Kidney tubule cell (primary cell): ENCODE measurements at places on chromosomes 3 and 15.

- peak; percentile 82 for DNase-seq
These were observed 38.7 kb downstream of the CHST2 start for GRCh38 chr3:143158014-143158988.

DNA sequence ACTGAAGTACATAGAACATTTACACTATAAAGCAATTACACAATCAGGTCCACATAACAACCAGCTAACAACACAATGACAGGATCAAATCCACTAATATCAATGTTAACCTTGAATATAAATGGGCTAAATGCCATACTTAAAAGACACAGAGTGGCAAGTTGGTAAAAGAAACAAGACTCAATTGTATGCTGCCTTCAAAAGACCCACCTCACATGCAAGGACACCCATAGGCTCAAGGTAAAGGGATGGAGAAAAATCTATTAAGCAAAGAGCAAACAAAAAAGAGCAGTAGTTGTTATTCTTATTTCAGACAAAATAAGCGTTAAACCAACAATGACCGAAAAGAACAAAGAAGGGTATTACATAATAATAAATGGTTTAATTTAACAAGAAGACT, 183.3 kb downstream of the PYDC2 start:
- no peak for DNase-seq

DNA sequence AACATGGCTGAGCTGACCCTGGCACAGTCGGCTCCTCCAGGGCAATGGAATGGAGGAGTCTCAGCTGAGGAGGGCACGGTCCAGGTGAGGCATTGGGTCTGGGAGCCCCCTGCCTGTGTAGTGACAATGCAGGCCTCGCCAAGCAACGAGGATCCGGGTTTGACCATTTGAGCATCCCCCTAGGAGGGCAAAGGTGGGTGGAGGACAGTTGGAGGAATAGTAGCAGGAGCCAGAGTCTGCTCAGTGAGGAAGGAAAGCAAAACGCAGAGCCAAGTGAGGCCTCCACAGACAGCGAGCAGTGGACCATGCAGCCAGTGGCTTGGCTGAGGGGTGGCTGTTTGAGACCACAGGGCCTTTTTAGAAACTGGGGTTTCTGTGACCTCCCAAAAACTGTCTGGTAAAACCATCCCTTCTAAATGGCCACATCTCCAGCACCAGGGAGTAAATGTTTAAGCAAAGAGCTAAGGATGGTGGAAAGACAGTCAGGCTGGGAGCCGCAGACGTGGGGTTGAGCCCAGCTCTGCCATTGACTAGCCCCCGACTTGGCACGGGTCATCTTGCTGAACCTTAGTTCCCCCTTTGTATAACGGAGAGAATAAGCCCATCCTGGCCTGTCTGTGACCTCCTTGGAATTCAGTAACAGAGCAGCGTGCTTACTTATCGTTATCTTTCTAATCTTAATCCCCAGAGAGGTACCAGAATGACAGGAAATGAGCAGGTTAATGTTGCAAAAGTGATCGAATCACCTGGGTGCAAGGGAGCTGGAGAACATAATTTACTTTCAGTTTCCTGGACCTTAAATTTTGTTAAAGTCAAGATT, 46.8 kb downstream of the CMTM6 start:
- no peak for DNase-seq

- DNase-seq = peak; percentile 60
These were observed 371.7 kb upstream of the GBE1 start for GRCh38 chr3:82133070-82133606.

- DNase-seq = no peak
These were observed 420.0 kb downstream of the GABRB3 start for GRCh38 chr15:26352909-26353308.

- no peak for DNase-seq
These were observed 344.9 kb upstream of the SLCO3A1 start for GRCh38 chr15:91508633-91509032.

DNA sequence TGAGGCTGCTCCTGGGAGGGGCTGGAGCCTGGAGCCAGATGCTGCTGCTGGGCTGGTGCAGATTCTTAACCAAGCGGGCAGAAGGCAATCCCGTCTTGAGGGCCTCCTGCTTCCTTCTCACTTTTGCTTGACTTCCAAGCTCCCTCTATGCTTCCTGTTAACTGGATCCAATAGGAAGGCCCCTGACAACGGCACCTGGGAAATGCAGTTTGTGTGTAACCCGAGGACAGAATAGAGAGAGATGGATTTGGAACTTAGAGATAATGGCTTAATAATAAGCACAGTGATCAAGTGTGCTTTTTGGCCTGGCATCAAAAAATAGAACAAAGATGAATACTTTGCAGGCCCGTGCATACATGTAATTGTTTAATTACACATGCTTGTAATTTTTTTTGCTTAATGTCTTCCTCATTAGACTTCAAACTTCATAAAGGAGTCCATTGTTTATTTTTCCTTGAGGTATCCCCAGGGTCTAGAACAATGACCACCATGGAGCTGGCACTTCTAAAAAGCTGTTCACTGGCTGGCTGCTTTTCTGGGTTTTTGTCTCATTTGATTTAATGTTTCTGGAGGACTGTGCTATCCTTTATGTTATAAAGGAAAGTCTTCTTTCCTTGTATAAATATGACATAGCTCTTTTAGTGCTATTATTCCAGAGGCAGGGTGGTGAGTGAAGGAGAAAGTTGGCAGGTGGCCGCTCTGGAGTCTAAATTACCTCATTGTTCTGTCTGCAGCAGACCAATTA, 63.3 kb upstream of the MITF start:
- no peak for DNase-seq

GRCh38 chr3:171553086-171553485, 92.9 kb upstream of the TNIK start:
- no peak for DNase-seq

DNA sequence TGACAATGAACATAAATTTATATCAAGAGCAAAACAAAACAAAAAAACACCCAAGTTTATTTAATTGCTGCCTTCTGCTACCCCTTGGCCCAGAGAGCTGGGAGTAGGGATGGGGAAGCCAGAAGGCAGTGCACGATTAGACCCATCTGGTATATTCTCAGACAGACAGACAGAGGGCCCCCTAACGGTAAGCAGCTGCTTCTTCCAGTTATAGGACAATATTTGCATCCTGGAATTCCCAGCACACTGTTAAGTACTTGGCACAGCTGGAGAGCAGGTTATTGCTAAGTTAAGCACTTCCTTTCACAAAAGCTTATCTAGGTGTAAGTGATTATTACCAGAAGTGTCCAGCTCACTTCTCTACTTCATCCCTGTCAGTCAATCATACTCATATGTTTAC, 39.3 kb downstream of the C2CD4B start:
- DNase-seq = peak; percentile 71

GRCh38 chr3:111619833-111620232, 24.7 kb upstream of the ZBED2 start:
- DNase-seq = peak; percentile 52

GRCh38 chr15:39610665-39611064, 29.8 kb downstream of the THBS1 start:
- no peak for DNase-seq

DNA sequence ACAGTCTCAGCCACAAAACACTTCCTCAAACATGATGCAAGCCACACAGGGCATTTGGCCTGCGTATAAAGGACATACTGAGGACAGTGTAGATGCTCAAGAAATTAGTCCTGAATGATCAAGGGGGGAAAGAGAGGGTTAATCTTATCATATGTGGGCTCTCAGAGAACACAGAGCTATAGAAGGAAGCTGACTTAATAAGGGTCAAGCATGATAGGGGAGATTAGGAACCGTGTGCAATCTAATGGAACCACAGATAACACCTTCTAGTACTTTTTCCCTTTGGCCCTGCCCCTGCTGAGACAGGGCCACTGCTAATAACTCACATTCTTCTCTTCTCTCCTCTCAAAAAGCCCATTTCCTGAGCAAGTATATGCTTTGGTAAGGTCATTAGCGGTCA, 114.1 kb upstream of the ADAMTS9 start:
- no peak for DNase-seq

GRCh38 chr15:42159381-42160015, 3.1 kb upstream of the PLA2G4F start:
- DNase-seq = peak; percentile 58

- no peak for DNase-seq
These were observed 163.9 kb downstream of the PEX5L start for GRCh38 chr3:179872842-179873241.
